Aortic smooth muscle cell (primary cell): ENCODE measurements at places on chromosomes 11 and 22. TPM values are rescaled to one million over a fixed set of nuclear protein-coding genes. Genes with fewer than 3 reads are reported as not detected.

TTC36 gene
- total RNA-seq: 0.26 and 0.37 TPM in 2 replicates

LRRC56 gene
- 0.25 and 0.53 TPM in 2 replicates for total RNA-seq

TMEM191B gene
- total RNA-seq: 1.6 and 3.1 TPM in 2 replicates

TCN1 gene
- total RNA-seq: under 0.01 TPM in 1 of 2 replicates, not detected in the other

TMEM184B gene
- 24.6 and 36.1 TPM in 2 replicates for total RNA-seq

SGSM1 gene
- 1.5 and 2.6 TPM in 2 replicates for total RNA-seq

MUS81 gene
- total RNA-seq: 38.2 and 48.4 TPM in 2 replicates
